ENCODE measurements at places on chromosomes 4 and X.

DNA sequence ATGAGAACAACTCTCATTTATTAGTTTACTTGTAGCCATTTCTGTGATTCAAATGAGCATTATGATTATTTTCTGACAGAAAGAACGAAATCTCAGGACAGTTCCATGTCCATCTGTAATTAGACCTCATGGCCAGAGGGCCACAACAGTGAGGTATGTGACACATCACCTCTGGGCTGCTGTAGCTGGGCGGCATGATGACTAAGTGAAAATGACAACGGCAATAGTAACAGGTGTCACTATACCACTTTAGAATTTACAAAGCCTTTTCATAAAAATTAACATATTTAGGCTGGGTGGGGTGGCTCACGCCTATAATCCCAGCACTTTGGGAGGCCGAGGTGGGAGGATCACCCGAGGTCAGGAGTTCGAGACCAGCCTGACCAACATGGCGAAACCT lies 252.6 kb downstream of the CBR4 start:
- no peak for DNase-seq

DNA sequence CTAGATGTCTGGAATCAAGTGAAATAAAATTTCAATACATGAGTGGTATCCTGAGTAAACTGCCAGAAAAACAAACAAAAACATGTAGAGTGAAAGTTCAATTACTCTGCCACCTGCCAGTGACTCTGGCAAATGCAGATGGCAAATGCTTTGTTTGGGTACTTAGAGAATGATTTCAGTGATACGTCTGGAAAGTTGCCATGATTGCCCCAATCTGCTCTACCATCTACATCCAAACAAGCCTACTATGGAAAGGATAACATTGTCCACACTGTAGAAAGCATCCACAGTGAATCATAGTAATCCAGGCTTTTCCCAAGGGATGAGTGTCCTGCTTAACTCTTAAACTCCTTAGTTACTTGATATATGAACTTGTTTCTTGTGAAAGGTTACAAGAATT lies 3.4 kb downstream of the SPATA4 start:
- DNase-seq = no peak

- DNase-seq = peak; percentile 10
Observed at GRCh38 chr4:22237155-22237751, 278.6 kb downstream of the ADGRA3 start.

DNA sequence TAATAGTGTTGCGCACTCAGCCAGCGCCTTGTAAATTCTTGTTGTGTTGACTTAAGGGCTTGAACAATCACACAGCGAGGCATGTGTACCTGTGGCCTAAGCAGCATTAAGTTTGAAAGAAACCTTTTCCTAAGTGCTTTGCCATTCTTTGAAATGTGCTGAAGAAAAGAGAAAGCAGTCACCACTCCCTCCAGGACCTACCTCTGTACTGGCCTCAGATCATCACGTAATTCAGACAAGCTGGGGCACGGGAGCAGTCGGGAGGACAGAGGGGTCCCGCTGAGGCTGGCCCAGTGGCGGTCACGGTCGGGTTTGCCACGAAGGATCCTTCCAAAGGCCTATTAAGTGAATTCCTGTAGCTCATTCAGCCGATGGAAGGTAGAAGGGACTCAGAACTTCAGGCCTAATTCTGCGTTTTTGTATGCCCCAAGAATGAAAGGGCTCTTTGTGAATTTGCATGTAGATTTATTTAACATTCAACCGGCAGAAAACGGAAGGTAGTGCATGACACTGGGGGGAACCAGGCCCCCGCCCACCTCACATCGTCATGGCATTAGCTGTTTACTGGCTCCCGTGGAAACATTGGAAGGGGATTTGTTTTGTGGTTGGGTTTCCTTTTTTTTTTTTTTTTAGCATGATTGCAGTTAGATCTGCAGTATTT lies 106.3 kb downstream of the TRAPPC11 start:
- DNase-seq = no peak

GRCh38 chr4:15665753-15666365 lies 10.7 kb upstream of the FBXL5 start:
- DNase-seq = no peak

DNA sequence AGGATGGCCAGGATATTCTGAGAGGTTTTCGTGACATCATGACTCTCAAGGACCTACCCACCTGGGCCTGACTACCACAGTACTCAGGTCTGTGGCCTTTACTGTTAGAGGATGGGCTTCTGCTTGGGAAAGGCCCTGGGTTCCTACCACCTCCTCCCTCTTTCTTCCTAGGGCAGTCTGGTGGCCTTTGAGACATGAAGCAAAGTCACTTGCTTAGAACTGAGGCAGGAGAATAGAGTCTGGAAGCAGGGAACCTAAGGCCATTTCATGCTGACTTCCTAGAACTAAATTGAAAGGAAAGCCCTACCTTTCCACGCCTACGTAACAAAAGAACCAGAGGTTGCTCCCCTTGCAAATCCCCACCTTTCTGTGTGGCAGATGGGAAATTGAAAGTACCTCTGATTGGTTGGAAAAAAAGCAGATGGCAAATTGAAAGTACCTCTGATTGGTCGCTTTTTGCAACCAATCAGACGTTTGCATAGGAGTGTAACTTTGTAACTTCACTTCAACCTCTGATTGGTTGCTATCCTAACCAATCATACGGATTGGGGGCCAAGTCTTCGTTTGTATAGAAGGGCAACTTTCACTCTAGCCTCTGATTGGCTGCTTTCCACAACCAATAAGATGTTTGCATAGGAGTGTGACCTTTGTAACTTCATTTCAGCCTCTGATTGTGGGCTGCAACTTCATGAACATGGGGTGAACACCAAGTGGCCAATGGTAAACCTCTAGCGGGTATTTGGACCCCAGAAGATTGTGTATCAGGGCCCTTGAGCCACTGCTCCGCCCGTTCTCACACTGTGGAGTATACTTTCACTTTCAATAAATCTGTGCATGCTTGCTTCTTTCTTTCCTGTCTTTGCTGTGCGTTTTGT lies 9.9 kb upstream of the AKAP14 start:
- DNase-seq = no peak

GRCh38 chr4:72909461-72909860 lies 160.1 kb downstream of the COX18 start:
- DNase-seq = no peak

- DNase-seq = no peak
Observed at GRCh38 chr4:7890635-7891393, 48.8 kb downstream of the AFAP1 start.

DNA sequence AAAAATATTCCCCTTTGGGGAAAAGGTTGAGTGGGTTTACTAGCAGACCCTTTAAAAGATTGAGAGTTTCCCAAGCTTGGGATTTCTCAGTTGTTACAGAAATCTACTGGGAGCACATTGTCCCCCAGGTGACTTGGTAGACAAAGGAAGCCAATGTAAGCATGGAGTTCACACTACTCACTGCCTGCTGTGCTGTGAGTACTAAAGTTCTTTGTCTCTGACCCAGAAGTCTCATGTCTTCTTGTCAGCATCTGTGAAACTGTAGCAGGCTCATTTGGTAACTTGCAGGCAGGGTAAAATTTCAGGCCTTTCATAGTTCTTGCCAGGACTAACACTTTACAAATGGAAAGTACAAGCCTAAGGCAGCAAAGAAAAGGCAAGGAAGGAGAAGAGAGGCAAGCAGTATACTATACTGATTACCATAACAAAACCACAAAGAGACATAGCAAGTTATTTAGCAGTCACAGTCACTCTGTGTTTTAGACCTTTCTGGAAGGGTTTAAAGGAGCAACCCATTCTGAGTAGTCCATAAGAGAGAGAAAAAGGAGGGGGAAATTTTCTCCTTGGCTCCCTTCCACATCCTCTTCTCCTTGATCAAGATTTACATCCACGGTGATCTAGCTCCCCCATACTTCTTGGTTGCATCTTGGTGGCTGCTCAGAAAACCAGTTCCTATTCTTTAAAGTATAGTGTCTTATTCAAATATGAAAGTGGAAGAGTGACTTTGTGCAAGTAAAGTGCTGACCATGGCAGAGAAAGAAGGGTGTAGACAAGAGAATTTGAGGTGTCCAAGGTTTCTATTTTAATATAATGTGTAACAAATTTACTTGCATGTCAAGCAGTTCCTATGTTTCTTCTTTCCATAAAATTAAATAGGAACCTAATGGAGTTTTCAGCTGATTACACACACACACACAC lies 160.0 kb upstream of the PDE5A start:
- no peak for DNase-seq

- no peak for DNase-seq
Observed at GRCh38 chrX:31251336-31251735, 179.5 kb upstream of the FTHL17 start.

- no peak for DNase-seq
Observed at GRCh38 chr4:145044341-145044740, 53.7 kb downstream of the ANAPC10 start.

- no peak for DNase-seq
Observed at GRCh38 chr4:58113126-58113525, 1002.9 kb upstream of the IGFBP7 start.

DNA sequence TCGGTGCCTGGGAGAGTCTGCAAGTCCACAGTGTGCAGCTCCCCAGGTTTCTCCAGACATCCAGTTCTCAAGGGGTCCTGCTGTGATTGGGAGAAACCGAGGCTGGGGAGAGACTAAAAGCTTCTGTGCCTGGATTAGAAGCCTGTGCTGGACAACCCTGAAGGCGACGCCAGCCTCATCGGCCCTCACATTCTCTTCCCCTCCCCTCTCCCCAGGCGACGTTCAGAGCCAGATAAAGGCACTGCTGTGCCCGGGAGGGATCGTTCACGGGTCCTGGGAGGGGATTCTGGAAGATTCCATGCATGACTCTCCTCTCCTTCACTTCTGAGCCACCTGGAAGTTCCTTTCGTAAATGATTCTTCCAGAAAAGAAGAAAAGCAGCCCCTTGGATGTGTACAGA lies 114.6 kb downstream of the SORCS2 start:
- DNase-seq = no peak

GRCh38 chr4:176308441-176308840 lies 11.3 kb upstream of the SPCS3 start:
- DNase-seq = no peak
